ENCODE measurements at places on chromosomes 11 and 22. TPM values are rescaled to one million over a fixed set of nuclear protein-coding genes. Genes with fewer than 3 reads are reported as not detected.

SPCS2 gene
- polyA plus RNA-seq: 111 TPM

DNA sequence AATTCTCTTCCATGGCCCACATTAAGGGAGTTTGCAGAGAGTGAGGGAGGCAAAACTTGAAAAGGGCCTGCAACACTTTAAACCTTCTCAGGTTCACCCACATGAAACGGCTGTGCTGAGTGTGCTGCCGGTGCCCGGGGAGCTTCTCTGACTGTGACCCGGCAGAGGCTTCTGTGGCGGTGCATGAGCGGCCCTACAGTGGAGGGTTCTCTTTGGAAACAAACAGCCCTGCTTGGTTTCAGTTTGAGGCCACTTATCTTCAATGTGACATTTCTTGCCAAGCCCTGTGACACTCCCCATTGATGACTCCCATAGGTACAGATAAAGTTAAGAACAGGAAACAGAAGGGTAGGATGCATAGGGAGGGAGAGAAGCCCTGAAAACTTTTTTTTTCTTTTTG is 31.8 kb downstream of the FAM118A start:
- DNase-seq: no peak

- no peak for DNase-seq
These were observed 693.7 kb downstream of the OPCML start for GRCh38 chr11:132838627-132839026.

- no peak for DNase-seq
These were observed 84.4 kb downstream of the MYO7A start for GRCh38 chr11:77212314-77213007.

DNA sequence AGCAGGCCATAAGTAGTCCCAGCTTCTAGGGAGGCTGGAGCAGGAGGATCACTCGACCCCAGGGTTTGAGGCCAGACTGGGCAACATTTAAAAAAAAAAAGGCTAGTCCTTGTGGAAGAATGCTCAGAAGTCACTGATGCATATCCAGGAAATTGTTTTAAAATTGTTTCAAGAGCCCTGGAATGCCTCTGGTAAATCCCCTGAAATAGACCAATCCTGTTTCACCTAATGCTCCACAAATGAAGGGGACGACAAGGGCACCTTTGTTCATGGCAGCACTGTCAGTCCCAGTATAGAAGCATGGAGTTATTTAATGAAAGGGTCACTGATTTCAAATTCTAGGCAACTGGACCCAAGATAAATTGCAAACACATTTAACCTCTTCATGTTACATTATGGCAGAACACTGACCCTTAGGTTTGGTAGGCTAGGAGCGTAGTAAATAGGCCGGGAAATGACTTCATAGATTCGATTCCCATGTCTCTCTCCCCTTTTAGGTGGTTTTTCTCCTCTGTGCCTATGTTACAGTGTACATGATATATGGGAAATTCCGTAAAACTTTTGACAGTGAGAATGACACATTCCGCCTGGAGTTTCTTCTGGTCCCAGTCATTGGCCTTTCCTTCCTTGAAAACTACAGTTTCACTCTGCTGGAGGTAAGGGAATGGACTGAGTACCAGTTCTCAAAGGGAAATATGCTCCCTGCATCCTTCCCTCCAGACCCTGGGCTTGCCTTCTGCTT is 11.4 kb downstream of the KDELR3 start:
- DNase-seq: no peak

DNA sequence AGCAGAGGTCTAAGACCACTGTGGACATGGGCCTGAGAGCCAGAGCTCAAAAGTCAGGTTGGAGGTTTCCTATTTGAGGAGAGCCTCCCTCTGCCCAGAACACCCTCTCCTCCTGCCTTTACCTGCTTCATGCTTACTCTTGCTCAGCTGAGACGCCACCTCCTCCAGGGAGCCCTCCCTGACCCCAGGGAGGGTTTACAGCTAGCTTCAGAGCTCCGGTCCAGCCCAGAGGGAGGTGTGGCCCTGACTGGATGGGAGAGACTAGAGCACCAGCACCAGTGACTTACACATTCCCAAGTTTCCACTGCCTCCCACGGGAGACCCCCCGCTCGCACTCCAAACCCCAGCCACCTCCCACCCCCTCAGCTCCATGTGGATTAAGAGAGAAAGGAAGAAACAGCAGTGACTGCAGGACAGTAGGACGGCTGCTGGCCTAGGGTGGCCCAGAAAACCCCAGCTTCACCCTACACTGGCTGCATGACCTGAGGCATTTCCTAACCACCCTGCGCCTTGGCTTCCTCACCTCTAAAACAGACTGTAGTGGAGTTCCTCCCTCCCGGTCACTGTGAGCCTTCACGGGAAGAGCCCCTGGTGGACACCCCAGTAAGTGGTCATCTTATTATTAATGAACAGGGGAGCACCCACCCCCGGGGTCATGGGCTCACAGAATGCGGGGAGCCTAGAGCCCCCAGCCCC is 24.5 kb upstream of the PDGFB start:
- DNase-seq: no peak

DNA sequence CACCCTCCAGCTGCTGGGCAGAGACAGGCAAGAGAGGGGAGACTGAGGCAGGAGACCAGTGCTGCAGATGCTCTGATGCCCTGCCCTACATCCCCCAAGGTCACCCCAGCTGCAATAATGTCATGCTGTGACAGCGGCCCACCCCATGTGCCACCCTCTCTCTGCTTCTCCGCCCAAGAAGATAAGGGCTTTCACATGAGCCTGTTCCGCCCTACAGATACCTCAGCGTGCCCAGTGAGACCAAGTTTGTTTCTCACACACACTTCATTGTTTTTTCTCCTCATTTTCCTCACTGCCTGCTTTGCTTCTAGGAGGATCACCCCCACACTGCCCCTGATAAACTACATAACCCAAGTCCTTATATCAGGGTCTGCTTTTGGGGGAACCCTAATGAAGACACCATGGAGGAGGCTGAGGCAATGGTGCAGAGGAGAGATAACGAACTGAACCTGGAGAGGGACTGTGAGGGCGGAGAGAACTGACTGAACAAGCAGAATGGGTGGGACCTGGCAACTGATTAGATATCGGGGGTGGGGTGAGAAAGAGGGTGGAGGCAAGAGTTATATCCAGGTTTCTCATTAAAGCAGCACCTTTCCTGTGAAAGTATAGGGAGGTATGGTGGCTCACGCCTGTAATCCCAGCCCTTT is 37.5 kb upstream of the TSKU start:
- peak; percentile 83 for DNase-seq

GRCh38 chr11:112016765-112017376 is 8.3 kb upstream of the DLAT start:
- no peak for DNase-seq

DNA sequence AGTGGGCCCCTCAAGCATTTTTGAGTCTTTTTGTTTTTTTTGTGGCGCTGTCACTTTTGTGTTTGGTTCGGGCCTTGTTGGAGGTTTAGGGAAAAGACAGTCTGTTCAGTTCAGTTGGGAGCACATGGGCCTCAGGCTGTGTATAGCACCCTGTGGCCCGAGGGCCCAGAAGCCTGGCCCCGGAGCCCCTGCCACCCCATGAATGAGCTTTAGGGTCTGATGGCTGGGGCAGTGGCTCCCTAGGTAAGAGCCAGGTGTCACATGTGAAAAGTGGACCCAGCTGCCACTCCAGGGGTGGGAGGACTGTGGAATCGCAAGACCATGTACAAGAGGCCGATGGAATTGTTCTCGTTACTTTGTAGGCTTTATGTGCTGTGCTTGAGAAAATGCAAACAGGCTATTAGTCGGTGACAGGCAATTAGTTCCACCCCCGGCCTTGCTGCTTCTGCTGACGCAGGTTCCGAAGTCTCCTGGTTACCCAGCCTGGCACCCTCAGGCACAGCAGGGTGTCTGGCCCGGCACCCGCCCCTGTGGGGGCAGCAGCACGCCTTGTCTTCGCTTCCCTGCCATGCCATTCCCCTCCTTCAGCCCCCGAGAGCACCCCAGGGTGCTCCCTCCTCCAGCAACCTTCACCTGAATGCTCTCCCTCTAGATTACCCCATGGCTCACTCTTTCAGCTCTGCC is 38.2 kb upstream of the PARVG start:
- no peak for DNase-seq

DNA sequence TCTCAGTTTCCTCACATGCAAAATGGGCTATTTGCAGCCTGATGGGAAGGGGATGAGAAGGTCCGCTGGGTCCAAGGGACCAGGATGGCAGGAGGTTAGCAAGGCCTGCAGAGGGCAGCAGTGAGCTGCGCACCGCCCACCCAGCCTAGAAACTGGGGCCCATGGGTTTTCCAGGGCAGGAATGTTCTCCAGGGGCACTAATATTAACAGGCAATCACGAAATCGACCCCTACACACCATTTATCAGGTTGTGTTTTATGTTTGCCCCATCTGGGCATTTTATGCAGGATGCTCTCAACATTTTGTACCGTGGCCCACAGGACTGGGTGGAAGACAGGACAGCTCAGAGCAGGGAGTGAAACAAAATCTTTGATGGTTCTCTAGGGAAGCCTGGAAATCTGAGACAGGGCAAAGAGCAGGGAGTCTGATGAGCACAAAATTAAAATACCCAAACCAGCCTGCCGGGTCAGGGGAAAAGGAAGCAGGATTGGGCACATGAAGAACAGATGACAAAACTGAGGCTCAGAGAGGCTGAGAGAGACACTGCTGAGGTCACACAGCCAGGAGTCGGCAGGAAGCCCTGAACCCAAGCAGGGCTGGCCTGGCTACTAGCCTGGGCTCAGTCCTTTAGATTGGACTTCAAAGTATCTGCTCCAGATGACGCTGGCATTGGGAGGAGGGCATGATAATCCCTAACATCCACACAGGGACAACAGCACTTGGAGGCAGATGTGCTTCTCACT is 1.6 kb upstream of the BCR start:
- DNase-seq: peak; percentile 75

MMP1 gene
- 3.0 TPM for polyA plus RNA-seq

RAB36 gene
- polyA plus RNA-seq: 1.7 TPM

UBQLNL gene
- 0.12 TPM for polyA plus RNA-seq

IGLL1 gene
- polyA plus RNA-seq: not detected

BBOX1 gene
- not detected for polyA plus RNA-seq

VWCE gene
- 0.93 TPM for polyA plus RNA-seq

DNA sequence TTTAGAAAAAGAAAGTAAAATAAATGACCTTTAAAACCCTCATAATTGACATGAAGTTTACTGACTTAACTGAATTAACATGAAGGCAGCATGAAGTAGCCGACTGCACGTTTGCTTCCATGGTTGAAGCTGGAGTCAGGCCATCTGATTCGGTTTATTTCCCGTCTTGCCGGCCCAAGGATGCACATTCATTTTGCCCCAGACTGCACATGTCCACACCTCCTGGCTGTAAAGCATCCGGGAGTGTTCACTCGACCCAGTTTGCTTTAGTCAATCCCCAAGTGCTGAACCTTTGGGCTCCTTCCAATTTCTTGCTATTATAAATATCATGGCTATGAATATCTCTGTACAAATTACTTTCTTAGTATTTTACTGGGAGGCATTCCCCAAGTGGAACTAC is 17.7 kb upstream of the TUB start:
- peak; percentile 72 for DNase-seq

DNA sequence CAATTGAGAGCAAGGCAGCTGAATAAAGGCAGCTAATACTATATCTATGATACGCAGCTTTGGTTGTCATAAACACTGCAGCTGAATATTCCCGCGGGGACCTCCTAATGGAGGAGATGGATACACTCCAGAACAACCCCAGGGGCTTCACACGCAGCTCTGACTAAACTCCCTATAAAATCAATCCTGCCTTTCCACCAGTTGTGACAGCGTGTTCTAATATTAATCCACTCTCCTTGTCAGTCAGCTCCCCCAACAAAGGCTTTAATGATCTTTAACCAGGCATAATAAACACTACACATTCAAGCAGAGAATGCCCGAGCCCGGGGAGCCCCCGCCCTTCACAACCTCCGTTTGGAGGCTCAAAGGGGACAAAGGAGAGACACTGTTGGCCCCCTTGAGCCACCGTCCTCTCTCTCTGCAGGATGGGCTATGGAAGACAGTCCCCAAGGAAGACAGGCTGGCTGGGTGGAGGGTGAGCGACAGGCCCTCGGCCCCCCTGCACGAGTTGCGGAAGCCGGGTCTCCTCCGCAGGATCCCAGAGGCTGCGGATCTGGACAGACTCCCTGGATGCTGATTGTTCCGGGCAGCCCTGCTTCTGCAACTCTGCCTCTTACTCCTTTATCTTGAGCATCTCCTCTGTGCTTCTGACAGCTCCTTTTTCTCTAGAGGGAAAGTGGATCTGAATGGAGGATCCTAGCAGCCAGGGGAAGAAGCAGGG is 565.2 kb downstream of the BUD13 start:
- DNase-seq: no peak

DNA sequence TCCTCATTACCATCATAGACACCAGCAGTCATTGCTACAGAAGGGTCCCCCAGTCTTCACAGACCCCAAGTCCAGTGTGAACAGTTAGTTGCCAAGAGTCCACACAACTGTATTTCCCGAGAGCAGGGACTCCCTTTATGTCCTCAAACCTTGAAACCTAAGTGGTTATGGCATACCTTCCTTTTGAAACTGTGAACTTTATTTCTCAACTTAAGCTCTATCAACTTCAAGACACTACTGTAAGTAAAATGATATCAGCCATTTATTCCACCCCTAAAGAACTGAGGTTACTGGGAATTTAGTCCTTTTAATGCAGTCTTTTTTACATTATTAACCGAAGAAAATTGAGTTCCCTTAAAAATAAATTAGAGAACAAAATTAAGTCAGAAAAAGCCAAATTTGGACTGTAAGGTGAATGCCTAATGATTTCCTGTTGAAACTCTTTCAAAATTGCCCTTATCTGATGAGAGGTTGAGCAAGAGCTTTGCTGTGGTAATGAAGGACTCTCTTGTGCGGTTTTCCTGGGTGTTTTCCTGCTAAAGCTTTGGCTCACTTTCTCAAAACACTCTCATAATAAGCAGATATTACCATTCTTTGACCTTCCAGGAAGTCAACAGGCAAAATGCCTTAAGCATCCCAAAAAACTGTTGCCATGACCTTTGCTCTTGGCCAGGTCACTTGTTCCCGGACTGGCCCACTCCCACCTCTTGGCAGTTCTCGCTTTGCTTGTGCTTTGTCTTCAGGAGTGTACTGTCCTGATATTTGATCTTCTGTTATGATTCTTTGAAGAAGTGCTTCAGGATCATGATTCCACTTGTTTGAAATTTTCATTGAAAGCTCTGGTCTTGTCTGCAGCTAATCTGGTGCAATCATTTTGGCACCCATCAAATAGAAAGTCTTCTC is 765.4 kb upstream of the ANO3 start:
- DNase-seq: no peak

DNA sequence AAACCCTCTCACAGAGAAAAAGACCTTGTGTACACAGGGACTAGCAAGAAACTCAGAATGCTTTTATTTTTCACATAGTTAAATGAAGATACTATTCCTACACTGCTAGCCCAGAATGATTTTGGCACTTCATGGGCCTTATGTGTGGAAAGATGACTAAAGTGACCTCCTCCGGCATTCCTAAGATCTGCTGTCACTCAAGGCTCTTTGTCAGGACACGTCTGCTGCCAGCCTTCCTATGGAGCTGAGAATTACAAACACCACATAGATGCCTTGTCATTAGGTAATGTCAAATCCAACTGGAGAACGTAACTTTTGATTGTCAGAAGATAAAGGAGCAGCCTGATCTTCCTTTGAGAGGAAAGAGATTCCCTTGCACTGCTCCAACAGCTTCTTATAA is 249.1 kb downstream of the FAT3 start:
- DNase-seq: no peak
